NCI-H1417 (cell line): ENCODE measurements at places on chromosomes 1 and 21.

- no peak for DNase-seq
These were observed 1.0 kb upstream of the PRMT2 start for GRCh38 chr21:46634427-46634826.

DNA sequence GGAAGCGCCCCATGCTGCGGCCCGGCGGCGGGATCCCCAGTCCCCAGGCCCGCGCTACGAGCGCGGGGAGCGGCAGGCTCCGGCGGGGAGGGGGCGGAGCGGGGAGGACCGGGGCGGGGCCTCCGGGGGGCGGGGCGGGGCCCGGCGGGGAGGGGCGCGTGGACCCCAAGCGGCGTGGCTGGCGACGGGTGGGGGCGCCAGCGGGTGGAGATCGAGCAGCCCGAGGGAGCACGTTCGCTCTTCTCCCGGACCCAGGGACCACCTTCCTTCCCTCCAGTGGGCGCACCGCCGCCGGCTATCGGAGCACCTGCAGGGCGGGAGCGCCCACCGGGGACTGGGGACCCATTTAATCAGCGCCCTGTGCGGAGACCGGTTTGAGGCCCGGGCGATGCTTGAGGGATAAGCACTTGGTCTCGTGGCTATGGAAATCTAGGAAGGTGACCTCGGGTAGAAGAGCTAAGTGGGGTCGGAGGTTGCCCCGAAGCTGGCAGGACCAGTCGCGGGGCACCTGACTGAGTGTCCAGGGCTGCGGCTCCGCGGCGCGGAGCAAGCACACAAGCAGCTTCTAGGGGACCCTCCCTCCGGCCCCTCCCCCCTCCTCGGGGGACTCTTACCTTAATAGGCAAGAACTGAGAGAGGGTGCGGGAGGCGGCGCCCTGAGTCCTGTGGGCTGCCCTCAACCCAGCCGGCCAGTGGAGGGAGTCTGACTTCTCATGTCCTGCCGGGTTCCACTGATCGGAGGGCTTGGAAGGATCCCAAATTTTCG, at the start of gene TSPAN2:
TSPAN2 (minus strand) TSS at position 84 of the 766 bp plus-strand sequence; CDS start at position 13, 71 bp downstream.
- DNase-seq: peak; percentile 22

- no peak for DNase-seq
These were observed 70.3 kb downstream of the CD46 start for GRCh38 chr1:207822124-207822601.

DNA sequence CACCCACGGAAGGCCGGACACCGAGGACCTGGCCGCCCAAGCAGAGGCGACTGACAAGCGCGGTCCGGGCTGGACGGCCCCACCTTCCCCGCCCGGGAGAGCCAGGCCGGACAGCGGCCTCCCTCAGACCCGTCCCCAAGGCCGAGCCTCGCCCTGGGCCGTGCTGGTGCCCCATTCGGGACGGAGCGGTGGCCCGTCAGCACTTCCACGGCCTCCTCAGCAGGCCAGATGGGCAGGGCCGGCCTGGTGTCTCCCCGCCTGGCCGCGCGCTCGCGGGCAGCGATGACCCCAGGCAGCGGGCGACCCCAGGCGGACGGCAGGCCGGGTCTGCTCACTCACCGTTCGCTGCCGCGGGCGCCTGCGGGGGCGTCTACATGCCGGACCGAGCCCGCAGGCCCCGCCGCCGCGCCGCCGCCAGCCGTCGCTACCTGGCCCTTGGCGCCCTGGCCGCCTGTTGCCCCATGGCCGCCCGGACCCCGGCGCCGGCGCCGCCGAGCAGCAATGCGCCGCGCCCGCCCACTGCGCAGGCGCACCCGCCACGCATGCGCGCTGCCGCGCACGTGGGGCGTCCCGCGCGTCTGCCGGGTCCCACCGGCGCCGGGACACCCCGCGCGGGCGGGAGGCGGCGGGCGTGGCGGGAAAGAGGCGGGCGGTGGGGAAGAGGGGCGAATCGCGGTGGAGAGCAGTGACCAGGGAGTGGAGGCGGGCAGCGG, at the start of gene NADK:
NADK (minus strand) TSS at position 521 of the 713 bp plus-strand sequence. CDS start 13,064 bp downstream, outside the sequence.
- peak; percentile 70 for DNase-seq

DNA sequence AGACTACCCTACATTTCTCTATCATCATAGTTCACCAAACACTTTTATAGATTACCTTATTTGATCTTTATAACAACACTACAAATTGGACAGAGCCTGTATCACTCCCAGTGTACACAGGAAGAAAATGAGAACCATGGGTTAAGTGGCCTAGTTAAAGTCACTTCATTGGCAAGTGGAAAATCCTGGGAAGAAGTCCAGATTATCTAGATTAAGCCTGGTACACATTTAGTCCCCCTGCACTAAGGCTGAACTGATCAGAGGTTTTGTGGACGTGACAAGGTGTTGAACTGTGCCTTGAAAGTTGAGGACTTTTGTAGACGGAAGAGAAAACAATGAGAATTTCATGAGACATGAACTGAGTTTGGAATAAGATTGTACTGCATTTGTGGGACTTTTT, 7.5 kb upstream of the USH2A start:
- no peak for DNase-seq

DNA sequence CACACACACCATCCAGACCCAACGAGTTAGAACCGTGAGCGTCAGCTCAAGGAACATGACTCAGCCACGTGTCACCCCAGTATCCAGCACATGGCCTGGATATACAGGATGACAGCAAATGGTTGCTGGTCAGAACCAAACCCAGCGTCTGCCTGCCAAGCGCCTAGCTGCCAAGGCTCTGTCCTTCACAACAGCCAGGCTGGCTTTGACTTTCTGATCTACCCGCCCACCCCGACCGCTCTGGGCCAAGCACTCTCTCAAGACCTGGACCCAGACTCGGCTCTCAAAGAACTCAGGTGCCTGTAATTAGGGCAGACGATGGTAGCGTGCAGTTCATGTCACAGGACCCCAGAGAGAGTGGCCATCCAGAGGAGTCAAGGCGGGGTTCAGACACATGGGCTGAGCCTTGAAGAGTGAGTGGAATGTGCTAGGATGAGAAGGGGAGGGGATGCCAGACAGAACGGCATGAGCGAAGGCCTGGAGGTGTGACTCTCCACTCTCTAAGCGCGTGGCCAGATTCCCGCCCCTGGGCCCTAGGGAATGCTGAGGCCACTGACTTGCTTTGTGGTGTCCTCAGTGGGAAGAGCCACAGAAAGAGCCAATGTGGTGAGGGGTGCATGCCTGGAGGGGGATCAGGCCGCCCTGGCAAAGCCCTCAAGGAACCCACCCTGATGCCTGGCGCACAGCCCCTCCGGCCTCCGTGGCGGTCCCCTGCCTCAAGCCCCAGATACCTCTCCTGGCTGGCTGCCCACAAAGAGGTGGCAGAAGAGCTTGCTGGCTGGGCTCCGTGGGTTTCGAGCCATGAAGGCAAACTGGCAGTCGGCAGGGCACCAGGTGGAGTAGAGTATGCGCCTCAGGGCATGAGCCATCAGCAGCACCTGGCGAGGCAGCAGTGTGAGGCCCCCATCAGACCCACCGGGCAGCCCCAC, 7.0 kb downstream of the SH2D5 start:
- DNase-seq: peak; percentile 92

GRCh38 chr1:168408884-168409283, 128.2 kb downstream of the TBX19 start:
- no peak for DNase-seq

DNA sequence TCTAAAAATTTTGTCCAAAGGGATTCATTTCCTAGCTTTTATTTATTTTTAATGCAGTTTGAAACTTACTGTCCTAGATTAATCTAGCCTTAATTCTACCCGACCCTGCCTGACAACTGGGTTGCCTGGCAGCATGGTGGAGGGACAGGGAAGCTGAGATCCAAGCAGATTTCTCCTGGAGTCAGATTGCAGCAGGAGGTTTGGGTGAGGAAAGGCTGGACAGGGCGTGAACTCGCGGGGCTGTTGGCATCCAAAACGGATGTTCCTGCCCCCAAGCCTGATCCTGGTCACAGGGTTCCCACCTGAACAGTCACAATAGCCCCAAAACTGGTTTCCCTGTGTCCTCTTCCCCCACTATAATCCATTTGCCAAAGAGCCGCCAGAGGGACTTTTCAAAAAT, 23.2 kb downstream of the TCEA3 start:
- no peak for DNase-seq

- no peak for DNase-seq
These were observed 648.2 kb upstream of the NEGR1 start for GRCh38 chr1:72930528-72930927.

- peak; percentile 95 for DNase-seq
These were observed 820 bp upstream of the TTF2 start for GRCh38 chr1:117059334-117059677.

- DNase-seq: no peak
These were observed 70.8 kb downstream of the KIF26B start for GRCh38 chr1:245225322-245226202.

- no peak for DNase-seq
These were observed 43.2 kb downstream of the MRPS6 start for GRCh38 chr21:34116569-34116968.

- no peak for DNase-seq
These were observed 285.9 kb upstream of the VAMP3 start for GRCh38 chr1:7485086-7485780.

- DNase-seq: no peak
These were observed 1.1 kb downstream of the SLC35F3 start for GRCh38 chr1:233905416-233906051.

DNA sequence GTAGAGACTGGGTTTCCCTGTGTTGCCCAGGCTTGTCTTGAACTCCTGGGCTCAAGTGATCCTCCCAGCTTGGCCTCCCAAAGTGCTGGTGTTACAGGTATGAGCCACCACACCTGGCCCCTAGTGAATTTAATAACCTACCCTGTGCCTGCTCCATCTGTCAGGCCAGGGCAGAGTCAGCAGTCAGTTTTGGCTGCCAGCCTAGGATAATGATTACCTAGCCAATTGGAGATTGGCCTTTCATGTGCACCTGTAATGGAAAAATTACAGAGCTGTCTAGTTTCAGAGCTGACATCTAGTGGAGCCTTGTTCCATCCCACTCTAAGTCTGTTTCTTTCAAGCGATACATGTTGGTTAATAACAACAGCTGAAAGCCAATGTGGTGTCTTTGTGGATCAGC, 92.0 kb downstream of the DIRAS3 start:
- DNase-seq: no peak

GRCh38 chr1:22275167-22275566, 132.3 kb upstream of the WNT4 start:
- no peak for DNase-seq

DNA sequence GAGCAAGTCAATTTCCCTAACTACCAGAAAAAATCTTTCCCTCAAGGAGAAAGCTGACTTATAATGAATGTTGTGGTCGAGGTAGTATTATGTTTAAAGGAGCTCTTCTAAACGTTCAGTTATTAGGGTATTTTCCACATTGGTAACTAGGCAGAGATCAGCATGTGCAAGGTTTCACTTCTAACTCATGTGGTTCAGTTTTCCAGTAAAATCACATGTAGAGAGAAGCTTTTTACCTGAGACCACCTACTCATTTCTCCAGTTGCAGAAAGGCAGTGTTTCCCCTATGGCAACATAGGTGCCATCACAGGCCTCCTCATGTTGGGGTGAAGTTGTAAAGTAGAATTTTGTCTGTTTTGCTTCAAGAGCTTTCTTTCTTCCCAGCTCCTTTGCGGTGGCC, 23.7 kb downstream of the IL23R start:
- DNase-seq: no peak

DNA sequence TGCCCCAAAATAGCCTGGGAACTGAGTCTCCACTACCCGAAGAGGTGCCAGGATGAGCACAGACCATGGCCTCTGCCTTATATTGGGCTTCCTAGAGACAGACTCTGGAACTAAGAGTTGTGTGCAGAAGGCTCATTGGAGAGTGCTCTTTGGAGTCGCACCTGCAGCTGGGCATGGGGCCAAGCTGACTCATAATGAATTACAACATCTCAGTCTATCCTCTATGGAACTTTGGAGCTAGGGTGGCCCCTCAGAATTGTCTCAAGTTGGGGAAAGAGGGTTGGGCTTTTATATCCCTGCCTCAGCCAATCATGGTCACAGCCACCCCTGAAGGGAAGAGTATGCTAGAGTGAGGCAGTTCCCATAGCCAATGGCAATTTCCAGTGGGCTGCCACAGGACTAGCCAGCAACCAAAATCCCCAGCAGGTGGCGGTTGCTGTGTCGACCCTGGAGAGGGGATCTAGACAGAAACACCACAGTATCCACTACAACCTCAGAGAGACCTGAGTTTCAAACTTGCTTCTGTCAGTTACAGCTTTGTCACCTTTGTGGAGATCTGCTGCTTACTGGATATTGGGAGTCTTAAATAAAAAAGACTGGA, 93.8 kb downstream of the DMRTA2 start:
- DNase-seq: no peak

DNA sequence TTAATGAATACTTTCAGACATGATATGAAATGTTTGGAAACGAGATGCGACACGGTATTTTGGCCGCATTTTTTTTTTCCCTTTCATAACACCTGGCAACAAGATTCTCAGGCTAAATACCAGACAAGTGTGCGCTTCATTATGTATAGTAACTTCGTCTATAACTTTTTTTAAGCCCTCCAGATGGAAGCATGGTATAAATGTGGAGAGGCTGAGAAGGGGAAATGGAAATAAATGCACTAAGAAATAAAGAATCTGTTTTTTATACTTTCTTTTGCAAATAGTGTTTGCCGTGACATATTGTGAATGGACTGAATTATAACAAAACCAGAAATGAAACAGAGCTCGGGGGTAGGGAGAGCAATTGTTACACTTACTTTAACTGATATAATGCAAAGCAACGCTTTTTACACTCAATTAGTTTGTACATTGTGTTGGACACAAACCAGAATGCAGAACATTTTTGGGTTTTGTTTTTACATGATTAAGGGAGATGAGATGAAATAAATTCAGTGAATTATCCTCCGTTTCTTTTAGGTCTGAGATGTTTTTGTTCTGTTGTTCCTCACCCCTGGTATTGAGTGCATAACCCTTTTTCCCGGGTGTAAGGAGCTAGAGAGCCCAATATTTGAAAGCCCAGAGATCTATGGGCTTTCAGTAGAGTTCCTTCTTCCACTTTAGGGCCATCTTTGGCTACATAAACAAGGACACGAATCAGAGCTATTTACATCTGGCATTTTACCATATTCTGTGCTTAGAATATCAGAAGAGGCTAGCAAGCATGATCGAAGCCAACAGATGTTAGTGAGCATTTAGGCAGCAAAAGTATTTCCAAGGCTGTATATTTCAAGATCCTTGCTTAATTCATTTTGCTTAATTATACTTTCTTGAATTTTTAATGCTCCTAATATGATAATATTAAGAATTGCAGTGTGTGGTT, 478.0 kb downstream of the CAMTA1 start:
- DNase-seq: peak; percentile 52

DNA sequence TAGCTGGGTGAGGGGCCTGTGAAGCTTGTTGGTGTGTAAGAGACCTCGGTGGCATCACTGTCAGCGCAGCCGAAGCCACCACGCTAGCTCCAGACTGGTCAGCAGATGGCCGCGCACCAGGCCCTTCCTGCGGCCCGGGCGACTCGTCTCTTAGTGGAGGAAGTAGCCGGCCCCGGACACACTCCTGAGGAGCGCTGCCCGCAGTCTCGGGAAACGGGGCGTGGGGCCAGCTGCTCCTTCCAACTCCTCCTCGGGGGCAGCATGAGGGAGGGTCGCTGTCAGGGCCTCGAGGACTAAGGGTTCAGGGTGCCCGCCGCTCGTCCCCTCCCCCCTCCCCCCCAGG, 20.4 kb downstream of the H3-3A start:
- DNase-seq: peak; percentile 72

DNA sequence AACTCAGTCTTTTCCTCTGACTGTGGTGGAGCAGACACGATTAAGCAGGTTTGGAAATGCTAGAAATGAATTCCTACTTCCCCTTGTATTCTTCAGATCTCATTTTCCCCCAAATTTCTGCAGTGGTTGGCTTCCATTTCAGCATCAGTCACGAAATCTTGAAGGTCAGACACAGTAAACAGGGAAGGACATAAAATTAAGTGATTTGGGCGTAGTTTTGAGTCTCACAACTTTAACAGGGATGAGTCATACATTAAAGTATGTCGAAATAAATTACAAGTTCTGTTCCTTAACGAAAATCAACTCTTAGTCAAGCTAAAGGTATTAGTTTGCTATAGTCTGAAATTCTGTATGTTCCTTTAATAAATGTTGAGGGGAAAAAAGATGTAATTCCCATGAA, 61.1 kb downstream of the HNRNPR start:
- no peak for DNase-seq
